ENCODE measurements at places on chromosomes 2 and 18.
A peak's percentile ranks its signal among the peaks of the same experiment; 100 is the strongest.

GRCh38 chr2:84495539-84496146 lies 20.7 kb upstream of the DNAH6 start:
- DNase-seq, result peak; percentile 70

DNA sequence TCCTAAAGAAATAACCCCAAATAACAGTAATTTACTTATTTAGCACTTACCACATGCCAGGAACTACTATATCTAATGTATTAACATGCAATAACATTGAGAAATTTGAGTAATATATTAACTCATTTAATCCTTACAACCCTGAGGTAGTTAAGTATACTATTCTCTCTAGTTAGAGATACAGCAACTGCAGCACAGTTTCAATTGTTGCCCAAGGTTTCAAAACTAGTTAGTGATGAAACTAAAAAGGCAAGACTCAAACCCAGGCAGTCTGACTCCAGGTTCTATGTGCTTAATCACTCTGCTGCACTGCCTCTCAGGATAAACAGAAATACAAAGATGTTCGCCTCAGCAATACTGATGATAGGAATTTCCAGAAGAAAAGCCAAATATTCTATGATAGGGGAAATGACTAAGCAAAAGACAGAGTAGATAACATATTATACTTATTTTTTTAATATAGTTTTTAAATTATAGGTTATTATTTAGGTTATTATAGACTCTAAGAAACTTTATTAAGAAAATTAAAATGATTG lies 88.0 kb downstream of the SS18 start:
- no peak for DNase-seq

- DNase-seq, result no peak
Observed at GRCh38 chr2:28484835-28485234, 11.0 kb upstream of the PLB1 start.

DNA sequence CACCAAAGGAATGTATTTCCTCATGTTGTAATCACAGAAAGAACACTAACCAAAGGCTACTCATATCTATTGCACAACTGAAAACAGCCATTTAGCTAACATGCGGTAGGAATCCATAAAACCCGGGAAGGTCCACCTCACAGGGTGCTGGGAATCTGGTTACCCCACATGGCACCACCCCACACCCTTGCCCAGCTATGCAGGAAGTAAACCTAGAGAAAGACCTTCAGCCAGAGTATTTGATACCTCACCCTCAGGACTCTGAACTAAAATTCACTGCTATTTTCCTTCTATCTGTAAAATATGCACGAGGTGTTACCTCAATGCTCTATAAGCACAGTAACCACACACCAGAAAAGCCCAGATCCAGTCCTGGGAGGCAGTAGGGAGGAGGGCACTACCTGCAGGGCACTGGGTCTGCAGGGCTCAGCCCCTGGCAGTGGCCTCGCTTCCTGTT lies 45.8 kb downstream of the PTPN2 start:
- peak; percentile 86 for DNase-seq

GRCh38 chr18:71797554-71797953 lies 746.6 kb downstream of the CBLN2 start:
- no peak for DNase-seq

GRCh38 chr2:124973396-124973795 lies 948.3 kb downstream of the CNTNAP5 start:
- no peak for DNase-seq

- DNase-seq, result no peak
Observed at GRCh38 chr2:180071797-180072196, 64.7 kb upstream of the CWC22 start.

DNA sequence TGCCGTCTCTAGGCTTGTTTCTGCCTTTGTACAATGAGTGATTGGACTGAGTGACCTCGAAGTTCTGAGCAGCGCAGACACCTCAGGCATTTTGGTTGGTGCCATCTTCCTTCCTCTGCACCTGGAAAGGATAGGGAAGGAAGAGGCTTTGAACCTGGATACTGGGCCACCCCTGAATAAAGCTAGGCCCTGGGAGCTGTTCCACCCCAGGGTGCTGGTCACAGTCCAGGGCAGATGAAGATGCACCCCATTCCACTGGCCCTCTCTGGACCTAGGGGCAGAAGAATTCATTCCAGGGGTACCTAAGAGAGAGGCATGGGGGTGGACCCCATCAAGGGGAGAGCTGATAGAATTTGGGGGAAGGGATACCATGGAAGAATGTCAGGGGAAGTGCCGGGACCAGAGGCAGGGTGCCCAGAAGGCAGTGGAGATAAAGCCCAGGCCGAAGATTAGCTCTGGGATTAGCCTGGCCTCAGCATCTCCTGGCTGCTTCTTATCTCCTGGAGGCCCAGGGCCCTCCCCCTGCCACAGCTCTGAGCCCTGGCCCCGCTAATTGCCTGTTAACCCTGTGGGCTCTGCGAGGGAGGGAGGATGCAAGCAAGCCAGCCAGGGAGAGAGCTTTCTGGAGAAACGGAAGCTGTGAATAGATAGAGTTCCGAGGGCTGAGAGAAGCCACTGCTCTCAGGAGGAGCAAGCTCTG lies 11.4 kb downstream of the ASIC4 start:
- DNase-seq, result no peak

DNA sequence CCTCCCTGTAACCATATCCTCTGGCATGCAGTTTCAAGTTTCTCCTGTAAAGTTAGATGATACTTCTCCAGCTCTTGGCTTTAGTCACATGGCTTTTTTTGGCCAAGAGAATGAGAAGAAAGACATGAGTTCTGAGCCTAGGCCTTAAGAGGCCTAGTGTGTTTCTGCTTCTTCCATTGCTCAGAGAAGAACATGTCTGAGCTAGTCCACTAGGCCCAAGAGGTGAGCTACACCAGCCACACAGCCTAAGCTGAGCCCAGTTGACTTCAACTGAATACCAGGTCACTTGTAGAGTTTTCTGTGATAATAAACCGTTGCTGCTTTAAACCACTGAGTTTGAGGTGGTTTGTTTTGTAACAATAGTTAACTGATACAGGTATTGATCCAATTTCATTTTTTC lies 19.9 kb upstream of the EFEMP1 start:
- DNase-seq, result no peak

DNA sequence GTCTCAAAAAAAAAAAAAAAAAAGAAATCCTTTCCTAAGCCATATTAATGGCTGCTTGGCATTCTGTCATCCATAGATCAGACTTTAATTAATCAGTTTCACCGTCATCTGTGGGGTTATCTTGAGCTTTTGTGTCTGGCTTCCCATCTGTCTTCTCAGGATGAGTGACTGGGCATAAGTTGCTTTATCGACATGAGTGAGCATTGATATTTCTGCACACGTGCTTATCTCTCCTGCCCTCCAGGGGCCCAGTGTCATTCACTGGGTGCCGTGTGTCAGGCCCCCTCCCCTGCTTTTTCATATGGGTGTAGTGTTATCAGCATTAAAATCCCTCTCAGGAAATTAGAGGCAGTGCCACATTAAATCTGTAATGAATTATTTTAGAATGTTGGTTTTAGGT lies 65.6 kb downstream of the SH3BP4 start:
- no peak for DNase-seq

- DNase-seq, result no peak
Observed at GRCh38 chr2:155980941-155981560, 351.5 kb downstream of the NR4A2 start.

DNA sequence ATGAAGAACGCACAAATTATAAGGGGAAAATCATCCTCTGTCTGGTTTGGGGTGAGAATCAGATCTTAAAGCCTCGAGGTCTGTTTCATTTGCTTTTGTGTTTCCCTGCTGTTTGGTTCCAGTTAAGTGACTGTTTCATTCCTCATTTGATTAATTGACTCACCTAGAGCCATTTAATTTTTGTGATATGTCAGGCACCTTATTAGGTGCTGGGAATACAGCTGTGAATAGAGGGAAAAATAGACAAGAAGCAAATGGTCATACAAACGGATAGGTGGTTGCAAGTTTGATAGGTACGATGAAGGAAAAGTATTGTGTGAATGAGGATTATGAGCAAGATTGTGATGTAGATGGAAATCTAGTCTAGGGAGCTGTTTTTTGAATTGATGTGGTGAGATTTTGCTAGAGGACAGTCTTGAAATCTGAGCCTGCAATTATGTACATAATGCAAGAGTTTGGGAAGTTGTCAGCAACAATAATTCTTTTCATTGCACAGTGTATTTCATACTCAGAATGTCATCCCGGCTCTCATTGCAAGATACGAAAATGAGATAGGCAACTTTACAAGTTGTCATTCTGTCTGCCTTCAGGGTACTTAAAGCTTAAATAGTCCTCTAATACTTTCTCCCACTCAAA lies 2.2 kb downstream of the ACSL3 start:
- DNase-seq, result no peak

- DNase-seq, result no peak
Observed at GRCh38 chr2:42856891-42857632, 64.7 kb upstream of the HAAO start.

- no peak for DNase-seq
Observed at GRCh38 chr2:237712477-237713377, 85.3 kb downstream of the LRRFIP1 start.

- no peak for DNase-seq
Observed at GRCh38 chr2:172293952-172294351, 133.4 kb upstream of the ITGA6 start.

DNA sequence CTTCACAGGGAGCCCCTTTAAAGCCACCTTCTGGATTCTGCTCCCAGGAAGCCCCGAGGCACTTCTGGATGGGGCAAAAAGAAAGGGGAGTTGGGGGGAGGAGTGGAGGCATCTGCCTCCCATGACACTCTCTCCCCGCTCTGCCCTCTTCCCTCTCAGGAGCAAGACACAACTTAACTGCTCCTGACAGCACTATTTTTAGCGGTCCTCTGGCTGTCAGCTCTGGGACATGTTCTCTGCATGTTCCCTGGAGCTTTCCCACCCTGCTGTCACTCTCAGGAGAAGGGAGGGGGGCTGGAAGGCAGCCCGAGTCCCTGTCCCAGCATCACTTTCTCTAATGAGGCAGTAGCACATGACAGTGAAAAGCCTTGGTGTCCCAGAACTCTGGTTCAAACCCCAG lies 32.3 kb downstream of the PLB1 start:
- DNase-seq, result no peak

DNA sequence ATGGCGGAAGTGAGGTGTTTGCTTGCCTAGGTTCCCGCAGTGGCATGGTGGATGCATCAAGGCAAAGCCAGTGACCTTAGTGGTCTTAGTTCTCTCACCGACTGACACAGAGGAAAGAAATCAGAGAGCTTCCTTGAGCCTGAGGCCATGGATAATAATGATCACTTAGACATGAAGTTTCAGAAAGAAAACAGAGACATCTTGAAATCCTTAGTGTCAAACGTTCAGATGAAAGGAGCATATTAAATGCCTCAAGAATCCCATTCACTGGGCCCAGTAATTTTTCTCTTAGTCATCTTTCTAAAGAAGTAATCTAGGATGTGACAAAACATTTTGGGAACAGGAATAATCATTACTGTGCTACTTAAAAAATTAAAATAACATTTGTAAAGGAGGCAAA lies 35.2 kb downstream of the COPS8 start:
- peak; percentile 17 for DNase-seq

DNA sequence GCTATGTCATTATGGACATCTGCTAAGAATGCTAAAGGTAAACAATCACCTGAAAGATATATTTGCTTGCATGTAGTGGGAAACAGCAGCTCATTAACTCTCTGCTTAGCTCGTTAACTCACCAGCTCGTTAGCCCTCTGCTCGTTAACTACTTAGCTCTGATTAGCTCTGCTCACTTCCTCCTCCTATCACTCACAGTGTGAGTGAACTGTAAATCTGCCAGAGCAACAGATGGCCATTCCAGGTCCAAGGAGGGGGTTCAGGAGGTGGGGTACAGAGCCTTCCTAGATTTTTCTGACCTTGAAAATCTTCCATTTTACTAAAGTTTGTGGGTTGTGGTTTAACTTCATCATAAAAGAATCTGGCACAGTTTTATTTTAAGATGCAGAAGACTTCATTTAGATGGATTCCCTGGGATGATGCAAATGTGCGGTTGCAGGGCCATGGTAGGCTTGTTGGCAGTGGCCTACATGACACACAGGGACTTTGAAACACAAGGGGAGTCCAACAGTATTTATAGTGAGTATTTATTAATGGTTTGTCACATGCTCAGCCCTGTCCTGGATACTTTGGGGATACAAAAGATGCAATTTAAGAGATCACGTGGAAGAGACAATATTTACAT lies 1633.7 kb upstream of the CELF4 start:
- DNase-seq, result no peak

DNA sequence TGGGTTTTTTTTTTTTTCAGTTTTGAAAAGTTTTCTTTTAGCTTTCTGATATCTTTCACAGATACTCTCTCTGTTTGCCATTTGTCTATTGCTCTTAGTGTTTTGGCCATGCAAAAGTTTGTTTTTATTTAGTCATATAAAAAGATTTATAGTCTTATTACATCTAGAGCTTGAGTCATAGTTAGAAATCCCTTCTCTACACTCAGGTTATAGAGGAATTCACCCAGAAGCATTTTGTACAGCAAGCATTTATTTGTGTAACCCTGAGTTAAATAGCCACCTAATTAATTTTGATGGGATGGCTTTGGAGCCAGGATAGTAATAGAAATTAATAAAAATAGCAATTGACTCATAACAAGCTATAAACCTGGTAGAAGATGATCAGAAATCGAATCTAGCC lies 35.6 kb downstream of the ACTR2 start:
- DNase-seq, result no peak

DNA sequence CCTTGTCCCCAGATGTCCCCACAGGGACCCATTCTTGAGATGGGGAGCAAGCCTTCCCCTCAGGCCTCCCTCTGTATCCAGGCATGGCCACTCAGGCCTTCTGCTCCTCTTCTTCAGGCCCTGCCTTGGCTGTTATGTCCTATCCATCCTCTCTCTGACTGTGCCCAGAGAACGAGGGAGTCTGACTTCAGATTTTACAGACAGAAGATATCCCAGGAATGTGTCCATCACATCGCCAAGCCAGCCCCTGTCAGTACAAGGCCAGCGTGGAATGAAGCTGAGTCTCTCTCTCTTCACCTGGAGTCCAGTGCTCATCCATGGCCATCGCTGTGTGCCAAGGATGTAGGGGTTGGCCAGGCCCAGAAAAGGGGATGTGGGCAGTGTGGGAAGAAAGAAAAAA lies 57.6 kb downstream of the SDC1 start:
- DNase-seq, result peak; percentile 56

GRCh38 chr2:37527361-37527760 lies 144.1 kb downstream of the CDC42EP3 start:
- DNase-seq, result no peak

DNA sequence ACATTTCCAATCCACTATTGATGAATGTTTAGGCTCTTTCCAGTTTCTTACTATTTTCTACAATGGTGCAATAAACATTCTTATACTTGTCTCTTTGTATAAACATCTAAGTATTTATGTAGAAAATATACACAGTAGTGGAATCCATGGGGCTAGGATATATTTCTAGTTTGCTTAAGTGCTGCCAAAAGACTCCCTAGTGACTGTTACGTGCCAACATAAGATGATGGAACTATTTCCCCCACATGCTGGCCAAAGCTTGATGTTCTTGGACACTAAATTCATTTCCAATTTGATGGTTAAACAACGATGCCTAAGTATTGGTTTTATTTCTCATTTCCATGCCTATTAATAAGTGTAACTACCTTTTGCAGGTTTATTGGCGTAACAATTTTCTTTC lies 378.4 kb upstream of the HNRNPA3 start:
- DNase-seq, result no peak

All from fibroblast of skin of back (primary cell).